ENCODE measurements at places on chromosomes 6 and 20.

DNA sequence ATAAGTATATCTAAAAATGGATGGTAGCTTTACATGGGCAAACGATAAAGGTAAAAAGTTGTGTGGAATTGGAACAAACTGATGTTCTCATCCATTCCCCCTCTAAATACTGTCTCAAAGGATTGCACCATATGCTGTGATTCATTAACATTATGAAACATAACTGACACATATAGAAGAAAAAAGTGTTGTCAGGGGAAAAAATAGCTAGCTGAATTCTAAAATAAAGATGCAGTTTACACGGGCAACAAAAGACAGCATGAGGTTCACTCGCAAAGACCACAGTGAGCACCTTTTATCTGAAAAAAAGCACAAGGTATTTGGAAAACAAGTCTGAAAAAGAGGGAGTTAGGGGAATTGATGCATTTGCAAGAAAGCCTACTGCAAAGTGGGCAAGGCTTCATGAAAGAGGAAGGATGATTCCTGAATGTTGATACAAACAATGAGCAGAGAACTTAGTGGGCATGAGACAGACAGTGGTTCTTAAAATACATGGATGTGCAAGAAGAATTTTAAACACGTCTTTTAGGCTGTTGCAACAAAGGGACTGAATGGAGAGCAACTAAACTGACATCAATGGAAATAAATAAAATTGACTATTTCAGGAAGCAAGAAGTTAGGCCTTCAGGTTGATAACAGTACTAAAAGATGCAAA is 280.9 kb downstream of the KIF16B start:
- no peak for DNase-seq

DNA sequence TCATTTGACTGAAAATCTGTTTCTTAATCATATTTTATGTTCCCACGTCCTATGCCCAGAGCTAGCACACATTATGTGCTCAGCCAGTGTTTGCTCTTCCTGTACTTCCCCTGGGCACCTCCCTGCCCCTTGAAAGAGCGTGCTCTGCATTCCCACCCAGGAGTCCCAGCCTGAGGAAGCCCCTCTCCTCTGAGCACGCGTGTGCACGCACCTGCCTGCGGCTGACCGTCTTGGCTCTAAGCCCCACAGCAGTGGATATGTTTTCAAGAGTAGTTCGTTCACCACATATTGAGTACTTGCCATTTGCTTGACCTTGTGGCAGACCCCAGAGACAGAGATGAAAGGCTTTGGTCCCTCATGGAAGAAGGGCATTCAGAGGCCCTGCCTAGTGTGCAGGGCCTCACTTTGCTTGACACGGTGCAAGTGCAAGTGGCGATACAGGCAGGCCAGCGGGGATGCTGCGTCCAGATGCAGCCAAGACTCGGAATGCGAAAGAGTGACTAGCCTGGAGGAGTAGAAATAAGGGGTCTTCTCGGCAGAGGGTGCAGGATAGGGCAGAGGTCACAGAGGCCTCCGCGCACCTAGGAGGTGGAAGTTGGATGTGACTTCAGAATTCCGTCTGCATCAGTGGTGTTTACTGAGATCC is 14.1 kb downstream of the SYNDIG1 start:
- DNase-seq: no peak

DNA sequence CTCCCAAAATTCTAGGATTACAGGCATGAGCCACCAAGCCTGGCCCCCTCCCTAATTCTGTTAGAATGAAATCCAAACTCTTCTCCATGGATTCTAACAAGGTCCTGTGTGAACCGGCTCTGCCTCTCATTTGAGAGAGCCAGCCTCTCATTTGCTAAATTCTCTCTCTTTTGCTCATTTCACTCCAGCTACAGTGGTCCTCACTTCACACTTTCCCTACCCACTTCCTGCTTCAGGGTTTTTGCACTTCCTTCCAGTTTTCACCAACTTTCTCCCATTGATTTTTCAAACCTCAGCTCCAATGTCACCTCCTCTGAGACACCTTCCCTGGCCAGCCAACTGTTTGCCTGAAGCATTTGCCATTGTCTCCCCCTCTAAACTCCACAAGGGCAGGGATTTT is 5.1 kb downstream of the COX4I2 start:
- no peak for DNase-seq

GRCh38 chr20:38927902-38928578 is 1.8 kb downstream of the FAM83D start:
- DNase-seq: no peak

GRCh38 chr6:158284007-158284875 is 28.0 kb upstream of the TULP4 start:
- DNase-seq: no peak

- DNase-seq: no peak
Observed at GRCh38 chr20:14824996-14825395, 487.6 kb upstream of the FLRT3 start.

DNA sequence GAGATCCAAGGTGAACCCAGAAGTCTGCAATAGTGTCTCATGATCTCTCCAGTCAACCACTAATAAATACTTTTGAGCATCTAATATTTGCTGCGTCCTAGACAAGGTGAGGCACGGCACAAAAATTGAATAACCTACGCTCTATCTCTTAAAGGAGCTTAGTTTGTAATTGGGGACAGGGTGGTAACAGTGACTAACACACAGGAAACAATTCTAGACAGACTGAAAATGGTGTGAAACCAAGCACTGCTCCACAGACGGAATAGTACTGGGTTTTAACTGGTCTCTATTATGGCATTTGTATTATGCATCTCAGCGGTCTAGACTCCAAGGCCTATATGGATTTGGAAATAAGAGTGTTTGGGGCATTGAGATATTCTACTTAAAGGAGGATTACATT is 120.1 kb downstream of the CLIC5 start:
- DNase-seq: no peak

DNA sequence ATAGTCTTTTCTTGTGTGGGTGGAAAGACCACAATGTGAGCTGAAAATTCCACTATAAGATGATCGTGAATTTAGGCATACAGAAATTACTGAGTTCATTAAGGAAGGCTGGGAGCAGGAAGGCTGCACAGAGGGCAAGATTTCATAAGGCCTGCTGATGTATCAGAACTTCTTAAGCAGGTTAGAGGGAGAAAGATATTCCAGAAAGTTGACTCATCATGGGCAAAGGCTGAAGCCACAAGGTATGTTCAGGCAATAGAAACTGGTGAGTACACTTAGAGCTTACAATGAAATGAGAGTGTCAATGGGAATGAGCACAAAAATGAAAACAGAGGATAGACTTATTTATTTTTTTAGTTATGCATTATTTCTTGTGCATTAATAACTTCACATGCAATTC is 618.6 kb downstream of the CBLN4 start:
- DNase-seq: no peak

DNA sequence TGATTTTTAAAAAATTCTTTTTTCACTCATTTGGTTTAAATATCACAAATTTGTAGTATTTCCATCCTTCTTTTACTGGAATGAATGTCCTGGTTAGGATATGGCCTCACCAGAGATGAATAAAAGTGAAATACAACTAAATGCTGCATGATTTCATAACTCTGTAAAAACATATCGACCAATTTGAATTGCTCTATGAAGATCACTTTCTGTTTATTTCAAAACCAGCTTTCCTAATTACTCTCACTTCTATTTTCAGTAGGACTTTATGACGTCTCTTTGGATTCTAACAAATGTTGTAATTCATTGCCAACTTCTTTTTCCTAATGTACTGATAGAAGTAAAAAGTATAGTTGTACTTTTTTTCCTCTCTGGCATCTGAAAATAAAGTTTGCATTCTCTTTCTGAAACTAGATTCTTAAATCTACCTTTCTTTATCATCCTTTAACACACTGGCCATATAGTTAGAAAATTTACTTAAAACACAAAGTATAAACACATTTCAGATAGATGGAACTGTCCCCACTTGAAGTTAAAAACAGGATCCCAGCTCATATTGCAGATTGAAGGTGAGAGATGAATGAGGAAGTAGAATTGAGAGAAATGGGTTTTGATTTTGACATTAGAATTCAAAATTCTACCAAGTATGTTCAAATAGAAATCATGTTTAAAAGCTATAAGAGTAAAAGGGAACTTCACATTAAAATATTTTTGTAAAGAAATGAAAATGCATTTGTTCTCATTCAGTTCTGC is 40.3 kb upstream of the IL20RA start:
- DNase-seq: no peak

GRCh38 chr20:22723659-22724058 is 139.3 kb upstream of the FOXA2 start:
- DNase-seq: no peak

DNA sequence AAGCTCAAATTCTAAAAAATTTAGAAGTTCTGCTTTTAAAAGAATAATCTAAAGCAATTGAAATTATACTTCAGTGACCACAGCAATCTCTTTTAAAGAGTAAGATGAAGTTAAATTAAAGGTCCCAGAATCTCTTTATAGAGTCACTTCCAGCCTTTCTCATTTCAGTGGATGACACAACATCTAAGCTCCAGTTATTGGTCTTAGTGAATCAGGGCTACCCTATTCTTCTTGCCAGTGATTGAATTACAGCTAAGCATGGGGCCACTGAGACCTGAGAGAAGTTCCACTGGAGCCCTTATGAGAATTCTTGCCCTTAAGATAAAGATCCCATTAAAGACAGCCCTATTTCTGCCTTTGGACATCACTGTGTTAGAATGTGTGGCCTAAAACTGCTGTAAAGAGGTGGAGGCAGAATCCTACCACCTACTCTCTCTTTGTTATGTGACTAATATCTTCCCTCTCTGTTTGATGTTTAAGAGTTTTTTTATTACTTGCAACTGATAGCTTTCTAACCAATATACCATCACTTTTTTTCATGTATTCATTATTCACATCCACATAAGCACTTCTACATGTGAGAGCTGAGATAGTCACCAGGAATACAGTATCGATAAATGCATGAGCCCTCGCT is 128.6 kb downstream of the UNC5CL start:
- DNase-seq: no peak

DNA sequence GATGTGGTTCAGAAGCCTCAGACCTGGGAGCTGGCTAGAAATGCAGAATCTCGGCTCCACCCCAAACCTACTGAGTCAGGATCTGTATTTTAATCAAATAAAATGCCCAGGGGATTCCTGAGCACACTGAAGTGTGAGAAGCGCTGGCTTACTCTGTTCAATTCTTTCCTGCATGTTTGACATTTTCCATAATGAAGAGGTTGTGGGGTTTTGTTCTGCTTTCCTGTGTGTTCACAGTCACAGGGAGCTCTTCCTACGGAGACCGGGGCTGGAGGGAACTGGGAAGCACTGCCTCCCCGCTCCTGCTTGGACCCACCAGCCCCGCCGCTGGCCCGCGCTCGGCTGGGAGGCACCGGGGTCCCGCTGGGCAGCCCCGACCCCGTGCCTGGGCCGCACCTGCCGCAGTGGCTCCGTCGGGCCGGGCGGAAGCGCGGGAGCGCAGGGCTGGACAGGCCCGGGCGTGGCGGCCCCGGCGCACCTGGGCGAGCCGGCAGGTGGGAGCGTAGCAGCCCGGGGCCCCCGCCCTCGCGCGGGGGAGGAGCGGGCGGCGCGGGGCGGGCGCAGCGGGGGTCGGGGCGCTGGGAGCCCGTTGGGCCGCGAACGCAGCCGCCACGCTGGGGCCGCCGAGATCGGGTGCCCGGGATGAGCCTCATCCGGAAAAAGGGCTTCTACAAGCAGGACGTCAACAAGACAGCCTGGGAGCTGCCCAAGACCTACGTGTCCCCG is at the start of gene MAPK13:
Gene MAPK13 (plus strand): TSS at position 573 of the 726 bp plus-strand sequence. CDS start 70 bp downstream, at position 643.
- no peak for DNase-seq

DNA sequence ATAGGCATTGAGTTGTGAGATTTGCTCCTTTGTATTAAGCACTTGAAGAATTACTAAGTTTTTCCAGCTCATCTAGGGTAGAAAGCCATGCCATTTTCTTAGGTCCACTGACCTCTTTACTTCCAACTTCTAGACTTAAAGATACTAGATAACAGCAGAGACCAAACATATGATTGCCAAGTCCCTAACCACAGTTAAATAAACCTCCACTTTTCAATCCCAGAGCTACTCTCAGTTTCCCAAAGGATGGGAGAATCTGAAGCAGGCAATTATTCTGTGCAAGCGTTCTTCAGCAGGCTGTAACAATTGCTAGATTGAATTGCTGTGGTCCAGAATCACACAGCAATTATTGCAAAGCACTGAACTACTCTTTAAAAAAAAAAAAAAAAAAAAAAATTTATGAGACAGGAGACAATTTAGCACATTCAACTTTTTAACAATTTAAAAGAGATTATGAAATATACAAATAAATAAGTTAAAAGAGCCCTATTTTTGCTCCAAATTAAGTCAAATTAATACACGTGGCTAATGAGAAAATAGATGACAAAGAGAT is 104.0 kb upstream of the PRSS16 start:
- no peak for DNase-seq

DNA sequence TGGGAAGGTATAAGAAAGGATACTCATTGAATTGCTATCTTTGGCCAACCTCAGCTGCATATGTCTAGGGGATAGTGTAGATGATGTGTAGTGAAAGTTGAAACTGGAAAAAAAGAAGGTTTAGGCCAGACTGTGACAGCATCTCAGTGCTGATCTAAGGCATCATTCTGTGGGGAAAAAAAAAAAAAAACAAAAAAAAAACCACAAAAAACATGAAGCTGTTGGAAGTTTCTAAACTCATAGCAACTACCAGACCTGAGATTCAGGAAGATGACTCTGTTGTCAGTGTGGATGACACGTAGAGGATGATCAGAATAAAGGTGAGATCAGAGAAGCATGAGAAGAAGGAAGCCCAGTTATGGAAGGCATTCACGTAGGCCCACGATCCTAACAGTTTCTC is 100.8 kb upstream of the CNKSR3 start:
- no peak for DNase-seq

- DNase-seq: no peak
Observed at GRCh38 chr6:87916446-87916845, 131.2 kb upstream of the SPACA1 start.

GRCh38 chr20:49964964-49965780 is 17.6 kb upstream of the SNAI1 start:
- DNase-seq: peak; percentile 14

GRCh38 chr6:16635291-16635809 is 125.9 kb downstream of the ATXN1 start:
- DNase-seq: no peak

- no peak for DNase-seq
Observed at GRCh38 chr6:117992856-117993255, 85.8 kb downstream of the SLC35F1 start.
